ENCODE measurements at places on chromosomes 1 and 21. TPM values are rescaled to one million over a fixed set of nuclear protein-coding genes. Genes with fewer than 3 reads are reported as not detected.

Gene COL11A1
- polyA plus RNA-seq, result not detected

Gene ESPN
- 0.65 TPM for polyA plus RNA-seq

- H3K4me3 ChIP-seq, result no peak overlapping the region
- no peak overlapping the region for H3K27ac ChIP-seq
- DNase-seq, result no peak
- H3K4me1 ChIP-seq, result no peaks in the 10 kb centered on the region
These were observed 65.0 kb downstream of the RERE start for GRCh38 chr1:8752411-8752810.

Gene FCRL2
- polyA plus RNA-seq, result not detected

DNA sequence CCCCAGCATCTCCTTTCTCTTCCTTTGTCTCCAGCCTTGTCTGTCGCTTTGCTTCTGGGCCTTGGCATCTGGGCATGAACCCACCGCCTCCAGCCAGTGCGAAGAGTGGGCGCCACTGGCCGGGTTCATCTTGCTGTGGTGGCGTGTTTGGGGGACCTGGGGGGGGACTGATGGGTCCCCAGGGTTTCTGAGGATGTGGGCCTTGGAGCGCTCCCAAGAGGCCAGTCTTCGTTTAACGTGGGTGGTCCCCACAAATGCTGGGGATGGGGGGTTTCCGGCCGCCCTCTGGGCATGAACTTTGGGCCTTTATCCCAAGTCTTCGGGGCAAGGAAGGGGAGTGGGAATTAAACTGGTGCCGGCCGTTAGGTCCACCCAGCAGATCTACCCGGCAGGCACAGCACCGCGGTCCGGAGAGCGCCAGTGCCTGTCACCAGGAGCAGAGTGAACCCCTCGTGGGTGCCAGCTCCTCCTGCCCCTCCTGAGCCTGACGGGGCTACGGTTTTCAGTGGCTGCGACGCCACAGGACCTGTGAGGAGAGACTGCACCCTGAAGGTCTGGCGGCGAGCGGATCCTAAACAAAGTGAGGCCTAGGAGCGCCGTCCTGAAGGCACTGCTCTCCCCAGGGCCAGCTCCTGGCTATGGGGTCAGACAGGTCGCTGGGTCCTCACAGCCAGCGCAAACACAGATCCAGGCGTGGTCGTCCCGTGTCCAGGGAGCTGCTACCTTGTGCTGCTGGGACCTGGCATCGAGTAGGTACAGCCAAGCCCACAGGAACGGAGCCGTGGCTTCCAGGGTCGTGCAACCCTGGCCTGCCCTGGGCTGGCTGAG is 12.1 kb upstream of the C1orf174 start:
- no peak for DNase-seq
- no peaks in the 10 kb centered on the region for H3K36me3 ChIP-seq
- H3K27me3 ChIP-seq, result peaks cover 20% of the 10 kb centered on the region
- peaks cover 53% of the 10 kb centered on the region for H3K4me1 ChIP-seq

Gene RHCE
- 8.3 TPM for polyA plus RNA-seq

DNA sequence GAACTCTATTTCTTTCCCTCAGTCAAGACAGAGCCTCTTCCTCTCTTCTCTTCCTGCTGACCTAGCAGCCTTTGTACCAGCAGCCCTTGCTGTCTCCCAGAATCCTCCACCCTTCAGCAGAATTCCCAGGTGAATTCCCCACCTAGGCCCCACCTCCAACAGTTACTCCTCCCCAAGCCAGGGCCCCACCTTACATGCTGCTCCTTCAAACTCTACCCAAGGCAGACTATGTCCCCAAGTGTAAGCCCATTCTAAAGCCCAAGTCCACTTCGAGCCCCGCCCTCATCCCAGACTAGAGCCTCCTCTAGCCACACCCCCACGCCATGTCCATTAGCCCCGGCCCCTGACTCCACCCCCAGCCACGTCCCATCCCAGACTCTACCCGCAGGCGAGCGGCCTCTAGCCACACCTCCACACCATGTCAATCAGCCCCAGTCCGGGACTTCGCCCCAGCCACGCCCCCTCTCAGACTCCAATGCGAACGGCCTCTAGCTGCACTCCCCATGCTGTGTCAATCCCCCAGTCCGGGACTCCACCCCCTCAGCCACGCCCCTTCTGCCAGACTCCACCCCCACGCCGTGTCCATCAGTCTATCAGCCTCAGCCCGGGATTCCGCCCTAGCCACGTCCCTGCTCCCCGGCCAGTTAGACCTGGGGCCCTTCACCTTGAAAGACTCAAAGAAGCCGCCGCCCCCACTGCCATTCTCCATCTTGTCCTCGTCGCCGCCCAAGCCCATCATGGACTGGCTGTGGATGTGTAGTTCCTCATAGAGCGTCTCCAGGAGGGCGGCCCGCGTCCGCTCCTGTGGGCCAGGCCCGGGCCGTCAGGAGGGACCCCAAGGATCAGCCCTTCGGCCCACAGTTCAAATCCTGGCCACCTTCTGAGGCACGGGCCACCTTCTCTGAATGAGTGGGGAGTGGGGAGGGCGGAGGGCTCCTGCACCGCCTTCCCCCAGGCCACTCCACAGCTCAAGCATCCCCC is 61.3 kb downstream of the RAP1GAP start:
- peak; percentile 100 for DNase-seq
- H3K4me1 ChIP-seq, result peaks cover 43% of the 10 kb centered on the region
- H3K36me3 ChIP-seq, result peaks cover 47% of the 10 kb centered on the region
- H3K27ac ChIP-seq, result peak overlapping the region; percentile 80
- peak overlapping the region; percentile 26 for H3K4me3 ChIP-seq

Gene CELA3B
- polyA plus RNA-seq, result not detected

DNA sequence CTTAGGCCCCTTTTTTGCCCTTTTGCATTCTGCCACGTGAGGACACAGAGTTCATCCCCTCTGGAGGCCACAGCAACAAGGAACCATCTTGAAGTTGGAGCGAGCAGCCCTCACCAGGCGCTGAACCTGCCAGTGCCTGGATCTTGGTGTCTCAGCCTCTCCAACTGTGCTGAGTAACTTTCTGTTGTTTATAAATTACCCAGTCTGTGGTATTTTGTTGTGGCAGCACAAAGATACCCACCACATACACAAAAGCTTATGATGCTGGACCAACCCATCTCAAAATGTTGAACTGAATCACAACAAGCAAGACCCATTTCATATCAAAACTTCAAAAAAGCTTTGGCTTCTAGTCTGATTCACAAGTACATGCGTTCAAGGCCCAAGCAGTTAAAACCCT is 649.9 kb downstream of the KIF26B start:
- no peak for DNase-seq
- no peaks in the 10 kb centered on the region for H3K4me1 ChIP-seq
- H3K4me3 ChIP-seq, result no peak overlapping the region
- H3K36me3 ChIP-seq, result peaks cover 38% of the 10 kb centered on the region

GRCh38 chr21:33561373-33561772 is 18.5 kb downstream of the SON start:
- H3K27ac ChIP-seq, result no peak overlapping the region
- H3K4me1 ChIP-seq, result no peaks in the 10 kb centered on the region
- no peak for DNase-seq
- H3K27me3 ChIP-seq, result no peaks in the 10 kb centered on the region
- no peak overlapping the region for H3K4me3 ChIP-seq

DNA sequence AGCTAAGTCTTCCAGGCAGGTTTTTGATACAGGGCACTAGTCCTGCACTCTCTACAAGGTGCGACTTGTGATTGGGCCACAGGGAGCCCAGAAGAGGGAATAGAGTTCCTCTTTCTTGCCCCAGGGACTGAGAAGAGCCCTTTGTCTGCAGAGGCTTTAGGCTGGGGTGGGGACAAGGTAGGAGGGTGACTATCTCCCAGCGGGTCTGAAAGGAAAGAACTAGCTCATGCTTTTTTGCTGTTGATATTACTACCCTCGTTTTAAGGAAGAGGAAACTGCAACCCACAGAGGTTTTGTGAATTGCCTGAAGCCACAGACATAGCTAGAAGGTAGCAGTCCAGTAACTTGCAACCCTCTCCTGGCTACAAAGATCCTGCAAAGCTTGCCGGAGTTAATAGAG is 615.2 kb downstream of the MATN1 start:
- peaks cover 17% of the 10 kb centered on the region for H3K27me3 ChIP-seq
- H3K4me1 ChIP-seq, result no peaks in the 10 kb centered on the region
- H3K36me3 ChIP-seq, result no peaks in the 10 kb centered on the region
- no peak overlapping the region for H3K27ac ChIP-seq
- no peak overlapping the region for H3K4me3 ChIP-seq

DNA sequence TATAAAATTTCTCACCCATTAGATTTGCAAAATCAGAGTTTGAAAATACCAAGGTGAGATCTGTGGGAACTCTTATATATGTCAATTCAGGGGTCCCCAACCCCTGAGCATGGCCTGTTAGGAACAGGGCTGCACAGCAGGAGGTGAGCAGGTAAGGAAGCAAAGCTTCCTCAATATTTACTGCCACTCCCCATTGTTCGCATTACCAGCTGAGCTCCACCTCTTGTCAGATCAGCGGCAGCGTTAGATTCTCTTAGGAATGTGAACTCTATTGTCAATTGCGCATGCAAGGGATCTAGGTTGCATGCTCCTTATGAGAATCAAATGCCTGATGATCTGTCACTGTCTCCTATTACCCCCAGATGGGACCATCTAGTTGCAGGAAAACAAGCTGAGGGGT is 376.6 kb downstream of the LMO4 start:
- no peak for DNase-seq
- H3K4me1 ChIP-seq, result no peaks in the 10 kb centered on the region
- no peak overlapping the region for H3K27ac ChIP-seq

- DNase-seq, result peak; percentile 64
- peaks cover 21% of the 10 kb centered on the region for H3K36me3 ChIP-seq
- H3K4me1 ChIP-seq, result peaks cover 13% of the 10 kb centered on the region
- no peaks in the 10 kb centered on the region for H3K27me3 ChIP-seq
These were observed 539 bp downstream of the ANP32E start for GRCh38 chr1:150235294-150235851.

Gene KMO
- polyA plus RNA-seq, result 0.04 TPM

DNA sequence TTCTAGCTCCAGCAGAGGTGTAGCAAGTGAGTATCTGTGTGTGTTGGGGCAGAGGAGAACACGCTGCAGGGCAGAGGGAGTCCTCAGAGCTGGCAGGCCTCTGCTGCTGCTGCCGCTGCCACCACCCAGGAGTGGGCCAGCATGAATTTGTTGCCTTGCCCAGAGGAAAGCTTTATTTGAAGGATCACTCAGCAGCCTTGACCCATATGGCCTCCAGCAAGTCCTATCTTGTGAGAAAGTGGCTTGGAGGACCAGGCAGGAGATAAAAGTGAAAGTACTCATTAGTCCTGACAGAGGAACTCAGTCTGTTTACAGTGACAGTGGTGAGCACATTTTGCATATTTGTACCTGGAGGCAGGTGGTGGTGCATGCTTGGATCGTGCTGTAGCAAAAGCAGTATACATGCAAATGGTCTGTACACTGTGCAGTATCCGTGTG is 3.1 kb downstream of the TRAF5 start:
- DNase-seq, result no peak
- H3K27ac ChIP-seq, result no peak overlapping the region
- H3K36me3 ChIP-seq, result no peaks in the 10 kb centered on the region
- H3K27me3 ChIP-seq, result no peaks in the 10 kb centered on the region
- H3K4me3 ChIP-seq, result no peak overlapping the region

GRCh38 chr21:44844256-44844655 is 26.4 kb upstream of the SUMO3 start:
- peaks cover 15% of the 10 kb centered on the region for H3K4me1 ChIP-seq
- peaks cover 6% of the 10 kb centered on the region for H3K36me3 ChIP-seq
- H3K27me3 ChIP-seq, result peaks cover 32% of the 10 kb centered on the region
- no peak overlapping the region for H3K27ac ChIP-seq
- no peak for DNase-seq

- peak; percentile 14 for DNase-seq
- no peaks in the 10 kb centered on the region for H3K4me1 ChIP-seq
- H3K27ac ChIP-seq, result no peak overlapping the region
- H3K4me3 ChIP-seq, result no peak overlapping the region
These were observed 152.2 kb downstream of the CLEC20A start for GRCh38 chr1:178344513-178345091.

Gene SLC2A5
- polyA plus RNA-seq, result not detected

Gene SELENBP1
- polyA plus RNA-seq, result 47.1 TPM

Gene SEMA6C
- polyA plus RNA-seq, result 2.7 TPM

GRCh38 chr1:7313826-7314225 is 457.3 kb upstream of the VAMP3 start:
- H3K27me3 ChIP-seq, result no peaks in the 10 kb centered on the region
- no peaks in the 10 kb centered on the region for H3K4me1 ChIP-seq
- H3K36me3 ChIP-seq, result no peaks in the 10 kb centered on the region
- no peak for DNase-seq

DNA sequence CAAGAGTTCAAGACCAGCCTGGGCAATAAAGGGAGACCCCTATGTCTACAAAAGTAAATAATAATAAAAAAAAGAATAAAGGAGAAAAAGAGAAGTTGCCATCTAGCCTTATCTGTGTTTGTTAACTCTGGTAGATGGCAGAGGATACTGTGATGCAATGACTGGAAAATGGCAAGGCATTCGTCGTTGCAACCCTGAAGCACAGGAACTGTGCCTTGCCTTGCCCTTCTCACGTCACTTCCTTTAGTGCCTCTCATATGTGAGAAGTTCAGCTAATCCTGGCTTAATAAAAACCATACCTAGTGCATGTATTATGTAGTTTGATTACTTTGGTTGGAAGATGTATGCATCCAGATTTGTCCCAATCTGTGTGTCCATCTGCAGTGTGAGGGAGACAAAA is 25.8 kb upstream of the PIGC start:
- no peaks in the 10 kb centered on the region for H3K27me3 ChIP-seq
- DNase-seq, result no peak
- no peak overlapping the region for H3K4me3 ChIP-seq
- H3K36me3 ChIP-seq, result no peaks in the 10 kb centered on the region
- no peak overlapping the region for H3K27ac ChIP-seq

Gene NRIP1
- 9.8 TPM for polyA plus RNA-seq

DNA sequence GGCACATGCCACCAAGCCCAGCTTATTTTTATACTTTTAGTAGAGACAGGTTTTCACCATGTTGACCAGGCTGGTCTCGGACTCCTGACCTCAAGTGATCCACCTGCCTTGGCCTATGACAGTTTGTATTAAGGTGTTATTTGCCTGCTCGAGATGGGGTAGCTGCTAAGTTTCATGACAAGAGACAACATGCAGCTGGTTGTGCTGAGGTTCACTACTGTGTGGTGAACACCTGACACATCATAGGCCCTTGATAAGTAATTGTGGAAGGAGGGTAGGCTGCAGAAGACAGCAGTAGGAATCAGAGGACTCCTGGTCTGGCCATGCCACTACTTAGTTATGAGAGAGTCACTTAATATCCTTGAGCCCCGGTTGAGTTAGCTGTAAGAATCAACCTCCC is 46.2 kb downstream of the PLPP3 start:
- H3K4me3 ChIP-seq, result no peak overlapping the region
- no peak overlapping the region for H3K27ac ChIP-seq
- DNase-seq, result no peak
- peaks cover 5% of the 10 kb centered on the region for H3K27me3 ChIP-seq
- H3K4me1 ChIP-seq, result no peaks in the 10 kb centered on the region

- H3K4me1 ChIP-seq, result no peaks in the 10 kb centered on the region
- no peak overlapping the region for H3K27ac ChIP-seq
- DNase-seq, result no peak
- peaks cover 3% of the 10 kb centered on the region for H3K27me3 ChIP-seq
- H3K36me3 ChIP-seq, result no peaks in the 10 kb centered on the region
These were observed 144.4 kb upstream of the NRIP1 start for GRCh38 chr21:15209224-15209623.

All from K562 (cell line).